ENCODE measurements at places on chromosomes 2 and 18.

GRCh38 chr18:27213123-27213717 lies 28.1 kb upstream of the CHST9 start:
- no peaks in the 10 kb centered on the region for H3K4me1 ChIP-seq
- H3K4me3 ChIP-seq = no peak overlapping the region
- no peak overlapping the region for H3K27ac ChIP-seq
- no peaks in the 10 kb centered on the region for H3K36me3 ChIP-seq

- no peak for DNase-seq
- no peak overlapping the region for H3K4me3 ChIP-seq
- peak overlapping the region; percentile 68 for H3K27ac ChIP-seq
- H3K36me3 ChIP-seq = no peaks in the 10 kb centered on the region
- no peaks in the 10 kb centered on the region for H3K27me3 ChIP-seq
- H3K4me1 ChIP-seq = peaks cover 15% of the 10 kb centered on the region
These were observed 14.0 kb downstream of the ARHGAP25 start for GRCh38 chr2:68748568-68748967.

DNA sequence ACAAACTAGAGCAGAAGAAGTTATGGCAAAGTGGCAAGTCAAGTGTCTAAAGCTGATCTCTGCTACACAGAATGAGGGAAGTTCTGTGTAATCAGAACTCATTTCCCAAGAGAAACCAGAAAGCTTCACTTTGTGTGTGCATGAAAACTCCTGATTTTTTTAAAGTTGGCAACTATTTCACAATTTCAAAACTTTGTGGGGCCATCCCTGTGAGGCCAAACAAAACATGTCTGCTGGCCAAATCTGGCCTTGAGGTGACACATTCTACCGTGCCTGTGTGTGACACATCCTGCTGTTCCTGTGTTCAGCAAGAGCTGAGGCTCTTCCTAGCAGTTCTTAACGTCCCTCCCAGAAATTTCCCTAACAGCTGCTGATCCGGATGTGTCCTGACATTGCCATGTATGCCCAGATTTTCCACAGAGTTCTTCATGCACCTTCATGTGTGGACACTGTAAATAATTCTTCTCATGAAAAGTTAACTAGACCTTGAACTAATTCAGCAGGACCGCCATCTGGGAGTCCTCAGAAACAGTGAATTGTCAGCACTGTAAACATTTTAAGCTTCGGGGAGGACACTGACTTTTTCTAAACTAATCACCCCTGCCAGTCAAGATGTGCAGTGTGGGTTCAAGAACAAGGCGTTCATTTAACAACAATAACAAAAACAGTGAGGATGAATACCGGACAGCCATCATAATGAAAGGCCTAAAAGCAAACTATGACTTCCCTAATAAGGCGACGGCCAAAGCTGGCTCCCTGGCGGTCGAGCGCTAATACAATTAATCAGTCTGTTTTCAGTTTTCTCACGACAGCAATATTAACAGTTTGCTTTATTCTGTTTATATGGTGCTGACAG lies 99.0 kb downstream of the PLEKHM3 start:
- H3K27me3 ChIP-seq = no peaks in the 10 kb centered on the region
- no peak overlapping the region for H3K4me3 ChIP-seq
- peaks cover 10% of the 10 kb centered on the region for H3K4me1 ChIP-seq

DNA sequence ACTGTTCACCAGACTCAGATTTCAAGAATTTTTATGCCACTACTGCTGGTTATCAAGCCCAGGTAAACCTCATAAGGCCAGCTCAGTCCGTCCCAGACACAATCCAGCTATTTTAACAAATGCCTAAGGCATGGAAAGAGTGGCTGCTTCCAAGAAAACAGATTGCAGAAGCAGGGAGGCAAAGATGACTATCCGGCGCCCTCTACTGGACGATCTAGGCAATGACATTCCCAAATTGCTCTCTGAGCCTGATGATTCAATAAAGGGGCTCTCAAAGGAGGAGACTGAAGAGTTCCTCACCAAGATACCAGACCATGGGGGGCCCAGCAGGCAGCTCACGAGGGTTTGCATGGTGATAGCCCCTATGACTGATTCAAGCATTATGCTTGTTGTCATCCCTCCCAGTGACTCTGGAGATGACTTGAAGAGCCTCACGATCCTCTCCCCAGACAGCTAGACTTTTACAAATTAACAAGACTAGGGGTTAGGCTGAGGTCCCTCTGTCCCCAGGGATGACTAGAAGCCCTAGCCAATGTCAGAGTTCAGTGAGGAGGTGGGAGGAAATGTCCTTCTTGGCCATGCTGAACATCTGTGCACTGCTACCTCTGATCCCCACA lies 25.0 kb downstream of the SERPINB8 start:
- peak; percentile 55 for DNase-seq
- H3K36me3 ChIP-seq = peaks cover 20% of the 10 kb centered on the region
- no peaks in the 10 kb centered on the region for H3K4me1 ChIP-seq
- H3K4me3 ChIP-seq = no peak overlapping the region
- H3K27me3 ChIP-seq = no peaks in the 10 kb centered on the region

DNA sequence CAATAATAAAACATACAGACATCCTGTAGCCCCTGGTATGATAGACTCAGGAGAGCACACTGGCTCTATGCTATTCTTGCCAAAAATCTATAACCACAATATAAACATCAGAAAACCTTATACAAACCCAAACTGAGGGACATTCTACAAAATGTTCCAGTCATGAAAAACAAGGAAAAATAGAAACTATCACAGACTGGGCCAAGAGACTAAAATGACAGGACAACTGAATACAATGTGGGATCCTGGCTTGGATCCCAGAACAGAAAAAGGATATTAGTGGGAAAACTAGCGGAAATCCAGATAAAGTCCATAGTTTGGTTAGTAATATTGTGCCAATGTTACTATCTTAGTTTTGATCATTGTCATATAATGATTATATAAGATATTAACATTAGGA lies 29.6 kb upstream of the EPAS1 start:
- no peaks in the 10 kb centered on the region for H3K27me3 ChIP-seq
- H3K4me1 ChIP-seq = no peaks in the 10 kb centered on the region
- H3K27ac ChIP-seq = no peak overlapping the region
